ENCODE measurements at places on chromosomes 5 and 9.

DNA sequence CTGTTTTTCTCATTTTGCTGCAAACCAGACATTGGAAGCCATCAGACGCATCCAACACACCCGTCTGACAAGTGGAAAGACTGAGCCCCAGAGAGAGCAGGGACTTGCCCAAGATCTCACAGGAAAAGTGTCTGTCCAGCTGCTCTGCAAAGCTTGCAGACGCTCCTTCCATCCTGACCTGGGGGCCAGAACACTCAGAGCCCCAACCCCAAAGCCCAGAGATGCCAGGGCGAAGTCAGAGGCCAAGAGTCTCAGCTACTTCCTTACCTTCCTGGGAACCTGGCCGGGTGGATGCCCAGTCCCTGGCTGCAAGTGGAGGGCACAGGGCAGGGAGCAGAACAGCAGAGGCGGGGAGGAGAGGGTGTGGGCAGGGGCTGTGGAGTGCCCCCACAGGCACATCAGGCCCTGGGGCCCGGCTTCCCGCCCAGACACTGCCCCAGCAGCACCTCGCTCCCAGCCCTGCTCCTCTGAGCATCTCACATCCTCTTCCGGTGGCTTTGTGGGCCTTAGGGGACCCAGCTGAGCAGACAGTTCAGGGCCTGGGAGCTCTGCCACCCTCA is 9.7 kb upstream of the RALGDS start:
- DNase-seq = peak; percentile 73

GRCh38 chr5:137782984-137783536 is 28.9 kb upstream of the HNRNPA0 start:
- DNase-seq = no peak

GRCh38 chr5:116454417-116454927 is 120.2 kb downstream of the SEMA6A start:
- DNase-seq = no peak

GRCh38 chr5:105735704-105736103 is 1935.0 kb downstream of the EFNA5 start:
- no peak for DNase-seq

- no peak for DNase-seq
These were observed 16.8 kb downstream of the MACROH2A1 start for GRCh38 chr5:135382106-135382790.

DNA sequence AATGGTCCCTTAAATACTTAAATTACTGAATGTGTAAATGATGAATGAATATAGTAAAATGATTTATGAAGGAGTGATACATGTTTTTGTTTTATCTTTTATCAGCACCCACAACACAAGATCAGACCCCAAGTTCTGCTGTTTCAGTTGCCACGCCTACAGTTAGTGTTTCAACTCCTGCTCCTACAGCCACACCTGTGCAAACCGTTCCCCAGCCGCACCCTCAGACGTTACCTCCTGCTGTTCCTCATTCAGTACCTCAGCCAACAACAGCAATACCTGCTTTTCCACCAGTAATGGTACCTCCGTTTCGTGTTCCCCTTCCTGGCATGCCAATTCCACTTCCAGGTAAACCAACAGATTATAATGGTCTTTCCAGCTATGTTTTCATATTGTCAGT is 16.3 kb downstream of the TCERG1 start:
- no peak for DNase-seq

DNA sequence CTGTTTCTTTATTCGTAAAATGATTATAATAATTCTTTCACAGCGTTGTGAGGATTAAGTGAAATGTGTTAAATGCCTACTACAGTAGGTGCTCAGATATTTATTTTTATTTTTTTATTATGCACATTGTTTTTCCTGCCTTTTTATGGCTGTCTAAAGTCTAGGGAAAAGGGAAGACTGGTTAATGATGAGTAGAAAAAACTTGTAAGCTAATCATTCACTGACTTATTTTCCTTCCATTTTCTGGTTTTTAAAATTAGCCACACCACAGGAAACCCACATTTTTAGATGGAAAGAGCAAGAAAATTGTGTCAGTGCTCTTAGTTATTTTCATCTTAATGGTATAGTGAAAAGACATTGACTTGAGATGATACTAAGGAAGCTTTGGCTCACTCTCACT is 3.9 kb upstream of the PCYOX1L start:
- no peak for DNase-seq

DNA sequence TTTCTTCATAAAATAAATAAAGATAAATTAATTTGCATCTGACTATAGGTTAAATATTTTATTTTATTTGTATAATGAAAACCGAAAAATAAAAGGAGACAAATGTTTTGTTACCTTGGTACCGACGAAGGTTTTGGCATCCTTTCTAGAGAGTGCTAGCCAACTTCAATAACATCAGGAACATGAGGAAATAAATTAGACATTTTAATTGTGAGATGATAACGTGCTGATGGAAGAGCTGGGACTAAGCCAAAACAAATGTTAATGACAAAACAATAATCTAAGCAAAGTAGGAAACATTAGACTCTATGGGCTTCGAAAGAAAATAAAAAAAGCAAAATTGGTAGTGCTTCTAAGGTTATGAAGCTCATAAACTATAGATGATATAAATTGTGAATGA is 201.0 kb downstream of the IRX2 start:
- DNase-seq = no peak

DNA sequence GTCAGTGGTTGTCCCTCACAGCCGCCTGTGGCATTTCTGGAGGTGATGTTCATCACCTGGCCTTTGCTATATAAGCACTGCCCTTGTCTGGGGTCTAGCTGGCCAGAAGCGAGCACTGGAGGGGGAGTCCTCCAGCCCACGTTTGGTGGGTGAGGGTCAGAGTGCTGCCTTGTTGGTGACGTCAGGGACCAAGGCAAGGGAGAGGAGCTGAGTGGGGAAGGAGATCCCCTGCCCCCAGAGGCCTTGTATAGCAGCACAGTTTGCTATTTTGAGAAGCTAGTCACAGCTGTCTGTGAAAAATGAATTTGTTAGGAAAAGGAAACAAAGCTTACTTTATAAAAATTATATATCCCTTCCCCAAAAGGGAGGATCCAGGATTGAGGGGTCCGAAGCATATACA is 49.8 kb downstream of the SYK start:
- DNase-seq = no peak

DNA sequence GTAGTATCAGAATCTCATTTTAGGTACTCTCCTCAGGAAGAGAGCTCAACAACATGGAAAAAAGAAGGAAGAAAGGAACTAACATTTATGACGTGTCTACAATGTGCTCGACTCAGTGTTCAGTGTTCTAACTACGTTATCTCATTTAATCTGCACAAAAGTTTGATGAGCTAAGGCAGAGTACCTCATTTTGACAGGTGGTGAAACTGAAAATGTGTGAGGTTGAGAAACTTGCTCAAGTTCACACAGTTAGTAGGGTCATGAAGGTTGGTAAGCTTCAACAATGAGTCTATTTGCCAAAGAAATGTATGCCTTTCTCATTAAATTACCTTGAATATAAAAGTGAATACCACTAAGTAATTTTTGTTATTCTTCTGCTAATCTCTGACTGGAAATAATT is 165.1 kb downstream of the CAAP1 start:
- DNase-seq = no peak

DNA sequence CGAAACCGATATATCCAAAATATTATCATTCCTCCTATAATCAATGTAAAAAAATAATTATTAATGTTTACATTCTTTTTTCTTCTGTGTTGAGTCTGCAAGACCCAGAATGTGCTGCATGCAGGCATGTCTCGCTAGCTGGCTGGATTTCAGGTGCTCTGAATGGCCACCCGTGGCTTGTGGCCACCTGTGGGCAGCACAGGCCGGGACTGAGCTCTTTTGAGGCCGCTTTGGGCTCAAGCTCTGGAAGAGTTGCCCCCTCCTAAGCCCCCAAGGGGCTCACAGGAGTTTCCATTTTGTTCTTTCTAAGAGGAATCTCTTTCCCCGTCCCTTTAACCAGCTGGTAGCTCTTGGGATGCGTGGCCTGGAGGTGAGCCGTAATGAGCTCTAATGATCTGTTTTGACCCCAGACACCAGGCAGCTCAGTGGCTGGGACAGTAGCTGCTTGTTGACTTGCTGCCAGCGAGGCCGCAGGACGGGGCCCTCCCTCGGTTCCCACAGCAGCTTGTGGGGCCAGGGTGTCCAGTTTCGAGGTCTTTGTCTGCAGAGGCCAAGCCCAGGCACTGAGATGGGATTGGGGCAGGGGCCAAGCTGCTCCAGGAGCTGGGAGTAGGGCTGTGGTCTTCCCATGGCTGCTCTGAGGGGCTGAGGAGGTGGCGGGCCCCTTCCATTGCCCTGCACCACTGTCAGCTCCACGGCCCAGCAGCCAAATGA is 20.8 kb downstream of the ASS1 start:
- DNase-seq = no peak

- no peak for DNase-seq
These were observed 231.0 kb downstream of the MAN2A1 start for GRCh38 chr5:109920736-109921135.

DNA sequence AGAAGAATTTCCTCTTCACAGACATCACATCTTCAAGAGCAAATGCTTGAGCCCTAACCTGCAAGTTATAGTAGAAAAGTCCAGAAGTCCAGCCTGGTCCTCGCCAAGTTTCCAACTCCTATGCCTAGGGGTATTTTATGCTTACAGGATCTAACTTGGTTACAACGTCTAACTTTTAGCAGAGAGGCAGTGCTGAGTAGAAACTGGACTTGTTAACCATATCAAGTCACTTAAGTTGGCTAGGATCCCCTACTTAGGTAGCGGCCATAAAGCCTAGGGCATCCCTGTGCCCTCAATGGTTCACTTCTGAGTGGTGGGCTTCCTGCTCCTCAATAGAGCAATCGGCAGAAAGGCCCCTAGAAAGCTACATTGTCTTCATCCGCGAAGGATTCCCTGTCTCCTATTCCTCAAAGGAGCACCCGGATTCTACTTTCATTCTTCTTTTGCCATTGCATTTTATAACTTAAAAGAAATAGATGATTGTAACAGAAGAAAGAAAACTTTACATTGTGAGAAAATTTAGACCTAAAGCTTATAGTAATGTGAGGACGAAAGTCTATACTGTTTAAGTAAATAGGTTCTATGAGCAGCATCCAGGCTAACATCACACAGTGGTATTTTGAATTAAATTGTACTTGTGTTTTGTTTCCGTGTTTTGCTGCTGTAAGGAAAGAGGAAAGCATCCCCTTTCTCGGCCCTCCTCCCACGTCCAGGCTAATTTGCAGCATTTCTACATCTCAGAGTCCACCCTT is 1.3 kb upstream of the MTAP start:
- DNase-seq = no peak

- DNase-seq = no peak
These were observed 70.2 kb upstream of the IL6ST start for GRCh38 chr5:56064984-56065383.

DNA sequence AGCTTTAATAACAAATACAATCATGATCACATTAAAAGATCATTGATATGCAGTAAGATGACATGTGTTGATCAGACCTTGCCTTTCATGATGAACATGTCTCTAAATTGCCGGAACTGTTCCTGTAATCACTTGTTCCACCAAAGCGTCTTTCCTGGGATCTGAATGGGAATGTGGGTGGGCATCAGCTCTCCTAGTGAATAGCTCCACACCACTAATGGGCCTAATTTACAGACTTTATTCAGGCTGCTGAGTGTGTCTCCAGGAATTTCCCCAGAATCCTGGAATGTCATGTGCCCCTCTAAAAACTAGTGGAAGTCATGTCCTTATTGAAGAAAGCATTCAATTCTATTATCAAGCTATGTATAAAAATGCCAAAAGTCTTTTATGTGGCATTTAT is 765.1 kb upstream of the CTNND2 start:
- DNase-seq = no peak

DNA sequence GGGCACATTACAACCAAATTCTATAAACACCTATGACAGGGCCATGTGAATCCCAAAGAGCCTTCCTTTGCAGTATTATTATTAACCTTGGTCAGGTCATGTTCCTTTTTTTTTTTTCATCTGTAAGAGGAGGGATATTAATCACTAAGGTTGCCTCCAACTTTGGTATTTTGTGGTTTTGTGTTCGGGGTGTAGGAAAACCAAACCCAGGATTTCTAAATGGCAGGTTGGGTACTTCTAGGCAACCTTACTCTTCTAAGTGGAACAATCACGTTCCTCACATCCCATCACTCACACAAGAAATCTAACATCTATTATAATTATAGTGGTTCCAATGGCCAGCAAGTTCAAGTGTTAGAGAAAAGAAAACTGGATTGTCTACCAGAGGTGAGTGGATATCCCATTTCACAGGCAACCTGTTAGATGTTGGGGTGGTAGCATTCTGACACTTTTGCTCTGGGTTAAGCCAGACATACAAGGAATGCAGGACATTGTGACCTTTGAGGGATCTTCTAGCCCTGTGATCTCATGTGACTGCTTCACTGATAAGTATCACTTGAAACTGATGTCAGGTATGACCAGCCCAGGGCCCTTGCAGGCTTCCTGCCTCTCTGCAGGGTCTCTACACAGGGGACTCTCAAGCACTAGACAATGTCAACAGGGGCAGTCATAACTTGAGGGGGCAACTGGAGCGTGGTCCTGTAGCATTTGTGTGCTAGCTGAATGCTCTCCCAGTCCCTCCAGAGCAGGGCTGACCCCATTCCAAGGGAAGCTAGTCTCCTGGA is 126.2 kb upstream of the VLDLR start:
- DNase-seq = no peak

- no peak for DNase-seq
These were observed 71.8 kb upstream of the CD180 start for GRCh38 chr5:67268231-67269021.

- no peak for DNase-seq
These were observed 71.2 kb upstream of the IZUMO3 start for GRCh38 chr9:24616863-24617262.

DNA sequence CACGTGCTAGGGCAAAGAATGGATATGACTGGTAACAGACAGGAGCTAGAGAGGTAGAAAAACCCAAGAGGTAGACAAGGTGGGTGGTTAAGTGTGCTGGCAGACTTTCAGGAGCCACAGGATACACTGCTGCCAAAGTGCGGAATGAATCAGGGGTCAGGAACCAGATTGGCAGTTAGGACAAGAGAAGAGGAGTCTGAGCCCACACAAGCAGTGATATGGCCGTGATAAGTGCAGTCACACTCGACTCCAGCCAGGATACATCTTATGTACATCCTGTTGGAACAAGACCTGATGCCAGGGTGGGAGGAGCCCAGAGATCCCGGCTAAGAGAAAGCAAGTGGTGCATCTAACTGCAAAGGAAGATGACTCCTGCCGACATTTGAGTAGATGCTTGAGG is 10.0 kb downstream of the SLIT3 start:
- no peak for DNase-seq

GRCh38 chr5:174217527-174217926 is 172.0 kb downstream of the NSG2 start:
- DNase-seq = no peak

DNA sequence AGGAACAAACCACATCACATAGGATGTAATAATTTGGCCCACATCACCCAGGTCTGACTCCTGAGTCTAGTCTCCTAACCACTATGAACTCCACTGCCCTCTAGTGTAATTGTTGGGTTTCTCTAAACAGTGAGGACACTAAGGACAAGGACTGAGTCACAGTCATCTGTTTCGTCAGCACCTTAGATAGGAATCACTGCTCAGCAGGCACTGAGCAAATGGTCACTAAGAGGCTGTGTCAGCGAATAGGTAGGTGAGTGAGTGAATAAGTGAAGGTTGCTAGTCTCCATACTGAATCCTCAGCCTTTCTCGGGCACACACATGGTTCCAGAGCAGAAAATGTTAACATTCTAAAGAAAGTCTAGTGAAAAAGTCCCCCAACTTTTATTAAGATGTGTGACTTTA is 278.6 kb downstream of the SPOCK1 start:
- DNase-seq = no peak

GRCh38 chr5:39342460-39342859 is 21.8 kb downstream of the C9 start:
- no peak for DNase-seq

Measured in activated CD4-positive, alpha-beta T cell treated with anti-CD3 and anti-CD28 coated beads, Interleukin-2, amount 10 ng/mL, durations not matched to agents 7 days and 5 days (primary cell).